ENCODE measurements at places on chromosomes 11 and 22.

- no peak for DNase-seq
Measured at GRCh38 chr22:22166941-22167713, 77.5 kb upstream of the VPREB1 start.

- DNase-seq: peak; percentile 68
Measured at GRCh38 chr22:46090631-46091201, 59.6 kb upstream of the PPARA start.

GRCh38 chr11:103274025-103274424, 164.8 kb downstream of the DYNC2H1 start:
- no peak for DNase-seq

DNA sequence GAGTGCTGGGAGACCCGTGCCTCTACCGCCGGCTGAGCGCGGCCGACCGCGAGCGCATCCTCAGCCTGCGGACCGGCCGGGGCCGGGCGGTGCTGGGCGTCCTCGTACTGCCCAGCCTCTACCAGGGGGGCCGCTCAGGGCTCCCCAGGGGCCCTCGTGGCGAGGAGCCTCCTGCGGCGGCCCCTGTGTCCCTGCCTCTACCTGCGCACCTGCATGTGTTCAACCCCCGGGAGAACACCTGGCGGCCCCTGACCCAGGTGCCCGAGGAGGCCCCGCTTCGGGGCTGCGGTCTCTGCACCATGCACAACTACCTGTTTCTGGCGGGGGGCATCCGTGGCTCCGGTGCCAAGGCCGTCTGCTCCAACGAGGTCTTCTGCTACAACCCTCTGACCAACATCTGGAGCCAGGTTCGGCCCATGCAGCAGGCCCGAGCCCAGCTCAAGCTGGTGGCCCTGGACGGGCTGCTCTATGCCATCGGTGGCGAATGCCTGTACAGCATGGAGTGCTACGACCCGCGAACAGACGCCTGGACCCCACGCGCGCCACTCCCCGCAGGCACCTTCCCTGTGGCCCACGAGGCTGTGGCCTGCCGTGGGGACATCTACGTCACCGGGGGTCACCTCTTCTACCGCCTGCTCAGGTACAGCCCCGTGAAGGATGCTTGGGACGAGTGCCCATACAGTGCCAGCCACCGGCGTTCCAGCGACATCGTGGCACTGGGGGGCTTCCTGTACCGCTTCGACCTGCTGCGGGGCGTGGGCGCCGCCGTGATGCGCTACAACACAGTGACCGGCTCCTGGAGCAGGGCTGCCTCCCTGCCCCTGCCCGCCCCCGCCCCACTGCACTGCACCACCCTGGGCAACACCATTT, 3.5 kb downstream of the KLHDC7B start:
- DNase-seq: no peak

- DNase-seq: no peak
Measured at GRCh38 chr22:30452861-30453260, 19.0 kb downstream of the SEC14L3 start.

GRCh38 chr11:60700689-60701468, 1.5 kb downstream of the MS4A8 start:
- DNase-seq: peak; percentile 21

GRCh38 chr11:74330075-74330858, 18.8 kb upstream of the P4HA3 start:
- DNase-seq: no peak

GRCh38 chr11:122879785-122880184, 2.8 kb upstream of the JHY start:
- no peak for DNase-seq

- peak; percentile 93 for DNase-seq
Measured at GRCh38 chr11:61742391-61742790, 10.0 kb upstream of the MYRF start.

GRCh38 chr11:76801736-76802135, 18.6 kb downstream of the TSKU start:
- no peak for DNase-seq

- DNase-seq: no peak
Measured at GRCh38 chr22:27050771-27051170, 393.4 kb downstream of the MIAT start.

DNA sequence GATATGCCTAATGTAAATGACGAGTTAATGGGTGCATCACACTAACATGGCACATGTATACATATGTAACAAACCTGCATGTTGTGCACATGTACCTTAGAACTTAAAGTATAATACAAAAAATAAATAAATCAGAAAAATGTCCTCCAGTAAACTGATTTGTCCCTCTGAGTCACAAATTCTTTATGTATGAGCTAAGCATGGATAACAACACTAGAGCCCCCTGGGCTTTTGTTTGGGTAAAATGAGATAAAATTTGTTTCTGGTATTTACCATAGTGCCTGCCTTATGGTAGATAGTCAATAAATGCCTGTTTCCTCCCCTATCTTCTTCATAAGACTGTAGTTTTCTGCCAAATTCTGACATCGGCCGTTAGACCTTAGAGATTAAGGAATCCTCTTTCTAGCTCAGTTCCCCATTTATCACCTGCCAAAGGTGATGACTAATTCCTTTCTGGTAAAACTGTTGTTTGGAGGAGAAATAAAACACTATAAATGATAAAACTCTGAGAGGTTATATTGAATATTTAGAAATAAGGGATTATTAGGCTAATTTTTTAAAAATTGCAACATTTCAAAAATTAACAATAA, 43.6 kb upstream of the LUZP2 start:
- DNase-seq: no peak

GRCh38 chr11:86176165-86176884, 68.2 kb upstream of the EED start:
- DNase-seq: no peak

DNA sequence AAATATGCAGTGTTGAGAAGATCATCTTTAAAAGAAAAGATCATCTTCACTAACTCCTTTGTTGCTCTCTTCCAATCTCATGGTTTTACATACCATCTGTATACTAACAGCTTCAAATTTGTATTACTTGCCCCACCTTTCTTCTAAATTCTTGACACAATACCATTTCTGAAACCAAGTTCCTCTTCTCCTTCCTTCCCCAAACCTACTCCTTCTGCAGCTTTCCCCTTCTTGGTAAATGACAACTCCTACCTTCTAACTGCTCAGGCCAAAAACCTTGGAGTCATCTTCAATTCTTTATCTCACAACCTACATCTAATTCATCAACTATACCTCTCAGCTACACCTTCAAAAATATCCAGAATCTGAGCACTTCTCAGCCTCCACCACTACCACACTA, 9.3 kb downstream of the PRCP start:
- DNase-seq: no peak

DNA sequence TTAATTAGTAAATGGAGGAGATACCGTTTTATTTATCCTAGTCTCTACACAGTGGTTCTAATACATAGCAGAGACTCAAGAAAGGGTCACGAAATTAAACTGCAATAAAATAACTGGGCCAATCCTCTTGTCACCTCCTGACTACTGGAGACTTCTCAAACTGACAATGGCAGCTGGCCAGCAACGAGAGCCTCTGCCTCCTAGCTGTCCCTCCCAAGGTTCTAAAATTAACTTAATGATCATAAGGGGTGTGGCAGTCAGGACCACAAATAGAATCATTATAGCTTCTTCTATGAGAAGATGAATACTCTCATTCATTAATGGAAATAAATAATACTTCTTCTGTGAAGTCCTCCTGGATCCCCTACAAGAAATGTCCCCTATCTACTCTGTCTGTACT, 63.8 kb upstream of the APOA1 start:
- DNase-seq: peak; percentile 95

- no peak for DNase-seq
Measured at GRCh38 chr22:26561756-26562417, 28.0 kb downstream of the TPST2 start.

GRCh38 chr11:240315-240714, 3.5 kb downstream of the PSMD13 start:
- DNase-seq: no peak

Data from myocyte (in vitro differentiated cells).